GM18507 (cell line): ENCODE measurements at places on chromosomes 7 and 10.

- no peak for DNase-seq
Observed at GRCh38 chr10:74122060-74122459, 28.6 kb downstream of the AP3M1 start.

DNA sequence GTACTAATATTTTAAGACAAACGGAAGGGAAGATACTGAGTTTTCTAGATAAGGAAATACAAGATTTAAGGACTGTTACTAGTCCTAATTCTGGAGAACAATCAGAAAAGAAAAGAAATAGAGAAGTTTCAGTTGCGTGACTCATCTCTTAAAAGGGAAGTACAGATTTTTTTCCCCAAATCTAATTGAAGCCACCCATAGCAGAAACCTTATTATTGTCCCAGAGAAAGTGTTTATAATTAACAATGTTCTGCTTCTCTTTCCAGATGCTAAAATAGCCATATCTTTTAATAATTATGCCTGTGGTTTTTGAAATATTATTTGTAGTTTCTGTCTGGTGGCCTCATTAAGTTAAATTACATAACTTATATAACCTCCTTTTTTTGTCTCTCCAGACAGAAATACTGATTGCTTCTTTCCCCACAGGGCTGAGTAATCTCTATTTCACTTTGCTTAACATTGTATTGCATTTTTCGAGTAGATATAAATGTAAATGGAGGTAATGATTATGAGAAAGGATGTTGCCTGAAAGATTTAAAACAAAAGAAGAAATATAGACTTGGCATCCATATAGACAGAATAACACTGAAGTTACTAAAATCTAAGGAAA, 240.7 kb upstream of the MBL2 start:
- no peak for DNase-seq

- DNase-seq: no peak
Observed at GRCh38 chr7:142298009-142298408, 40.2 kb upstream of the PRSS58 start.

DNA sequence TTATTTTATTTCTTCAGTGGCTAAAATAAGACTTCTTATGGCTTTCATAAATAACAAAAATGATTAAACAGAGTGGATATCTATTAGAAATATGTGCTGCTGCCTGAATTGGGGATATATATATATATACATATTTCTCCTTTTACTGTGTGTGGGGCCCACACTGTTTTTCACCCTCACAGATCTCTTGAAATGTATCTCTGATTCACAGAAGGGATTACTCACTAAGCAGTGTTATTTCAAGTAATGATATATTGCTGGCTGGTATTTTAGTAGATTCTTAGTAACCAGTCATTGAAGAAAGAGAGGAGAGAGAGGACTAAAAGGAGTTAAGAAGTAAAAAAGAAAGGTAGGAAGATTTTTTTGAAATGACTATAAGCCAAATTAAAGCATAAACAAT, 308.6 kb upstream of the NRP1 start:
- DNase-seq: no peak

DNA sequence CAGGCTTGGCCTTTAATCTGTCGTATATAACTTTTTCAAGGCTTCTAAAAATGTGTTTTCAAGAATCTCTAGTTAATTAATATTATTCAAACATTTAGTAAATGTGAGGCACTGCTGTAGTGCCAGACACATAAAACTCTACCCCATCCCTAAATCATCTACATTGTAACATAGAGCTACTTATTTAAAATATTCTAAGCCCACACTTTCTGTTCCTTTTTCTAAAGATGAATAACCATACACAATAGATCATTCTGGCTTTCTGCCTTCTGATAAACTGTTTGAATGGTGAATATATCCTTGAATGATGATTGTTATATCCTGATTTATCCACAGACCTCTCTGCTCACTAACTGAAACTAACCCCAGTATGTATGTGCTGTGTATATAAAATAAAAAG, 41.4 kb downstream of the BRAF start:
- no peak for DNase-seq

DNA sequence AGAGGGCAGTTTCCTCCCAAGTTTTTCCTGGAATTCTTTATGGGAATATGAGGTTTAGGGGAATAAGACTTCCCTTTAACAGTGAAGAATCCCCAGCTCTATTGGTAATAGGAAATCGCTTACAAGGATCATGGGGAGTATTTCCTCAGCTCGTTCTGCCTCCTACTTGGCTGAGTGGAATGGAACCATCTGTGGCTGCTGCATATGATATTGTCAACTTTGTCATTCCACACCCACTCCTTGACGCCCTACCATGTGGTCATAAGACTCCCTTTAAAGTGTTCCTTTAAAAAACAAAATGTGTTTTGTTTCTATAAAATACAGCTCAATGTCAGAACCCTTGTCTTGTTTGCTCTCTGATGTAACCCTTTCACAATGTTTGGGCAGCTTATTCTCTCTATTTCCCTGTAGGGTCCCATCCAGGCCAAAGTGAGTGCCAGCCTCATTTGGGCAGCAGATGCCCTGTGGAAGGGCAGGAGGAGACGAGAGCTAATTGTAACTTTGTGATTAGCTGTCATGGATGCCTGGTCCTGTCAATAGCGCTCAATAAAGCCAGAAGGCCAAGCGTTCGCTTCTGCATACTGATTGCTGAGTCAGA, 33.8 kb upstream of the ATRNL1 start:
- DNase-seq: no peak

- DNase-seq: no peak
Observed at GRCh38 chr7:75980430-75981202, 13.8 kb downstream of the TMEM120A start.

DNA sequence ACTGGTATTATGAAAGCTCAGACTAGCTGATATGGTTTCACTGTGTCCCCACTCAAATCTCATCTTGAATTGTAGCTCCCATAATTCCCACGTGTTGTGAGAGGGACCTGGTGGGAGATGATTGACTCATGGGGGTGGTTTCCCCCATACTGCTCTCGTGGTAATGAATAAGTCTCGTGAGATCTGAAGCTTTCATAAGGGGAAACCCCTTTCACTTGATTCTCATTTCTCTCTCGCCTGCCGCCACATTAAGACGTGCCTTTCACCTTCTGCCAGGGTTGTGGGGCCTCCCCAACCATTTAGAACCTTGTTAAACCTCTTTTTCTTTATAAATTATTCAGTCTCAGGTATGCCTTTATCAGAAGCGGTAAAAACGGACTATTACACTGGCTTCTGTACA, 40.3 kb downstream of the COL13A1 start:
- no peak for DNase-seq

DNA sequence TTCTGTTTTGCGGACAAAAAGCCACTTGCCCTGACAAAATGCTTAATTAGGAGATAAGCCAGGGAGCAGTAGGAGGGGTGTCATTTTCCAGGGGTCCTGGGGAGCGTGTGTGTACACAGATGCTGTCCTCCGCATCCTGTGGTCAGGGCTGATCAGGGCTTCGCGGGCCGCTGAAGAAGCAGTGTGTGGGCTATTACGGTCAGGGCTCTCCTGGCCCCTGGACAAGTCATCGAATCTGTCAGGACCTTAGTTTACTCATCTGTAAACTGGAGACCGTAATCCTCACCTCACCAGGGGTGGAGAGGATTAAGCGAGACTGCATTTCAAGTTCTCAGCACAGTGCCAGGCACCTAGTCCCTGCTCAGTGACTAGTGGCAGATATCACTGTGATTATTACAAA, 26.0 kb upstream of the MXI1 start:
- DNase-seq: no peak

DNA sequence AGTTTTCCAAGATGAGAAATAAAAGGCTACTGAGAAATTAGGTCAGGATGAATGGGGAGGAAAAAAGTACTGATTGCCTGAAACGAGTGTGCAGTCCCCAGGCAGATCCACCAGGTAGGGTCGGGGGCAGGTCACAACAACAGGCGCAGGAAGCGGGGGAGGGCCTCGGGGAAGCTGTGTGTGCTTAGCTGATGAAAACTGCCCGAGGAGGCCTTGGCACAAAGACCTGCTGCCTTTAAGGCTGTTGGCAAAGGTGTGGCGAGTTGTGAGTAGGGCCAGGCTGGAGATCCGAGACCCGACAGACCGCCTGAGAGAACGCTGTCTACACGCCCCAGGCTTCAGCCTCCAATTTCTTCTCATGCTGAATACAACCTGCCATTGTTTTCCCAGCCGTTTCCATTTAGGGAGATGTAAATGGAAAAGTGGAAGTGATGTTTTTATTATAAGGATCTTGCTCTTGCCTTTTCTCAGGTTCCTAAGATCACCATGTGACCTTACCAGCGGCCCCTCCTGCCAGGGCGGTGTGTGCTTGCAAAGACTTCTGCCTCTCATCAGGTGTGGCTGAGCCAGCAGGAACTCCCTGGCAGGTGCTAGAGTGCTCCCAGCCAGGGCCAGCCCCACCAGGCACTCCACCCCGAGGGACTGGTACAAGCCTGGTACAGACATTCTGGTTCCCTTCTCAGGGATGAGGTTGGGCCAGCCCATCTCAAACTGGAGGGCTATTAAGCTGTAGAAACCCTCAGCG, 60.8 kb downstream of the DLG5 start:
- no peak for DNase-seq

- DNase-seq: peak; percentile 58
Observed at GRCh38 chr10:96130326-96130995, 364 bp downstream of the ZNF518A start.

DNA sequence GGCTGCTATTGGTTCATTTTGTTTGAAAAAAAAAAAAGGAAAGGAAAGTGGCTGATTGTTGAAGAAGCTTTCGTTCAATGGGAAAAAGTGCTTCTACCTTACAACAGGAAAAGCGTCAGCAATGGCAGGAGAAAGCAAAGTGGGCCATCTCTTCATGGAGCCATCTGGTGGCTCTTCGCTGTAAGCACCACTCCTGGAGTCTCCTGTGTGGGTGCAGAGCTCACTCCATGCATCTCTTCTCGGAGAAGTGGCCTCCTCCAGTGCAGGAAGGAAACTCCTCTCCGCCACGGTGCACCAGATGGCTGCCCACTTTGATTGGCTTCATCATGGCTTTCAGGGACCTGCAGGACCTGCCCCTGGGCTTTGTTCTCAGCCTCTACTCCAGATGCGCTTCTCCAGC, 250.9 kb downstream of the PTEN start:
- DNase-seq: no peak

DNA sequence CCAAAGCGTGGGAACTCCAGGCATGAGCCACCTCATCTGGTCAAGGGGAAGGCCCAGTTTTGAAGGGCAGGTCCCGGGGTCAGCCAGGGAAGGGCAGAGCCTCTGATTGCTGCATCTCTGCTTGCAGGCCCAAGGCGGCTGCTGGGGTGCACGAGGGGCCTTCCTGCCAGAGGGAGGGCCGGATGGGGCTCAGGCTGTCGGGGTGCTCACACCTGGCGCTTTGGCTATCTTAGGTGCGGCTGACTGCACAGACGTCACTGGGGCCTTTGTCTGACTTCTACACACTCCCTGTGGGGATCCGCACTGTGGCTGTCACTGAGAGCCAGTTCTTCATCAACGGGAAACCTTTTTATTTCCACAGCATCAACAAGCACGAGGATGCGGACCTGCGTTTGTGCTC, 68.7 kb downstream of the ZNF727 start:
- DNase-seq: no peak

- DNase-seq: peak; percentile 36
Observed at GRCh38 chr10:110357252-110357780, 52.6 kb upstream of the SMNDC1 start.

DNA sequence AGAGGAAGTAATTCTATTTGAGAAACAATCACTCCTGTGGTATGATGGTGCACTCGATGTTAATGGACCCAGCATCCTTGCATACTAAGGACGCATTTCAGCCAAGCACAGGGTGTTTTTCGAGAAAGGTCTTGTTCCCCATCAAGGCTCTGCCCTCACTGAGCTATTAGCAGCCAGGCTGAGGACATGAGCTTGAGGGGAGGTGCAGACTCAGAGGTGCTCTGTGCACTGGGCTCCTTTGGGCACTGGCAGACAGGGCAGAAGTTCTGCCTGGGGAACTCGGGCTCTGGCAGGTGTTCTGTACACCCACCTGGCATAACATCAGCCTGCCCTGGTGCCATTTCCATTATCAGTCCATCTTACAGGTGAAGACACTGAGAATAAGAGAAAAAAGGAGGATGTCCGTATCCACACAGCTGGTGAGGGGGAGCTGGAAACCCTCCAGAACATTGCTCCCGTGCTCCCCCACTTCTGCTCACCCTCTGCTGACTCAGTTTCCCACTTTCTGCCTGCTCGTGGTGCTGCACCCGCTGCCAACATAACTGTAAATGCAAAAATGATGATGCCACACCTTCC, 92.7 kb upstream of the RET start:
- no peak for DNase-seq

DNA sequence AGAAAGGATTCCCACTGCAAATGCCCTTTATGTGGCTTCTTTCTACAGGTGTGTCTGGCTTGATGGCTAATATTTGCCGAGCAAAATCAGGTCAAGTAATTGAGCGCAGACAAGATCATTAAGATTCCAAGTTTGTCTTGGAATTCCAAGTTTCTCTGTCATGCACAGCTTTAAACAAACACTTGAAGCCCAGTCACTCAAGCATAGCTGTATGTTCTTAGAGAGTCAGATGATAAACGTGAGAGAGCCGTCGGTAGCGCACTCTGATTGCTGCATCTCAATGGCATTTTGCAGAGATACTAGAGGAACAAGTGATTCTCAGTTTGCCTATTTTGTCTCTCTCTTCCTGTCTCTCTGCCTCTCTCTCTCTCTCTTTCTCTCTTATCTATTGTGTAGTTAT, 658 bp downstream of the DMBT1 start:
- DNase-seq: no peak

- no peak for DNase-seq
Observed at GRCh38 chr10:36538953-36539586, 586.3 kb upstream of the ANKRD30A start.

DNA sequence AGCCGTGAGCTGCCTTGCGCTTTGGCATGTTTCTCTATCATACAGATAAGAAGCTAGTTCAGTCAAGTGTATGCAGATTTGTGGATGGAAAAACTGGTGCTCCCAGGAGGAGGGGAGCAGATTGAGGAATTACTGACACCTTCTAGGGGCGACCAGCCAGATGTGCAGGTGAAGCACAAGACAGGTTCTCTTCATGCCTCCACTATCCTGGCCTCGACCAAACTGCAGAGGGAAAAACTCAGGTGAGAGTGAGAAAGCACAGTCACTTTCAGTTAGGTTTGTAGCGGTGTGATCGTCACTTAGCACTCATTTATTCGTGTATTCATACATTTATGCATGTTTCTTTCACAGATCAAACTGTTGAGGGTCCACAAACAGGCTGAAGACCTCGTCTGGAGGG, 600 bp upstream of the DBNL start:
- DNase-seq: no peak

- no peak for DNase-seq
Observed at GRCh38 chr10:90872648-90873020, 860 bp downstream of the RPP30 start.

GRCh38 chr7:128867842-128868623, 5.4 kb downstream of the ATP6V1F start:
- DNase-seq: no peak
